ENCODE measurements at places on chromosomes 2 and 18. TPM values are rescaled to one million over a fixed set of nuclear protein-coding genes. Genes with fewer than 3 reads are reported as not detected.

GRCh38 chr18:31685097-31686082 is 1.0 kb upstream of the B4GALT6 start:
- DNase-seq = peak; percentile 51

GRCh38 chr2:85702172-85702571 is 8.0 kb downstream of the GNLY start:
- no peak for DNase-seq

- DNase-seq = no peak
These were observed 353.2 kb upstream of the CWC22 start for GRCh38 chr2:180360283-180360618.

DNA sequence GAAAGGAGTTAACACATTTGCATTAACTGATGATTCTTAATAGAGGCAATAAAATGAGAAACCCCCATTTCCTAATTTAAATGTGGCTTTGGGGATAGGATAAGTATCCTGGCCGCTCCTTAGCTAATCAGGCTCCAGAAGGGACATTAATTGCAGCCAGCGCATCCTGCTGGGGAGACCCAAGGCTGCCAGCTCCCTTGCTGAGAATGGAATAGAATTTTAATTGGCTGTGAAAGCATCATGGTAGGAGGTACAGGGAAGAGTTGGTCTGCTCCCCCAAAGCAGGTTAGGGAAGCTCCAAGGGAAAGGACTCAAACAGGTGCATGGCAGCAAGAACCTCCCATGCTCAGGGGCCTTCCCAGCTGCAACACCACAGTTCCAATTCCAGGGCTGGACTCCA is 71.4 kb downstream of the MARCHF4 start:
- DNase-seq = no peak

GRCh38 chr2:127137741-127138140 is 30.8 kb upstream of the BIN1 start:
- DNase-seq = no peak

DNA sequence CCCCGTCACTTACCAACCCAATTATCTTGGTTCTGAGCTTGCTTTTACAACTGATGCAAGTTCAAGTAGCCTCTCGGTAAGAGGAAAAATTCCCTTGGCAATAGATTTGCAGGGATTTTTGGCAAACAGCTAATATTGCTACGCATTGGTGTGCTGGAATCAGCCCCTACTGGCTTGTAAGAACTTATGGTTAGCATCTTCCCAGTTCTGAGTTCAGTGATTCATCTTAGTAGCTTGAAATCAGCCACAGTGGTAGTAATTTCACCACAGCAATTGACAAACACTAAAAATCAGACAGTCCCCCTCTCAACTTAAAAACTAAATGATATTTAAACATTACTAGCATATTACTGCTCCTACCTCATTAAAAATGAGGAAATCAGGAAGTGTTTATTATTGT is 5.9 kb upstream of the RAX start:
- DNase-seq = no peak

DNA sequence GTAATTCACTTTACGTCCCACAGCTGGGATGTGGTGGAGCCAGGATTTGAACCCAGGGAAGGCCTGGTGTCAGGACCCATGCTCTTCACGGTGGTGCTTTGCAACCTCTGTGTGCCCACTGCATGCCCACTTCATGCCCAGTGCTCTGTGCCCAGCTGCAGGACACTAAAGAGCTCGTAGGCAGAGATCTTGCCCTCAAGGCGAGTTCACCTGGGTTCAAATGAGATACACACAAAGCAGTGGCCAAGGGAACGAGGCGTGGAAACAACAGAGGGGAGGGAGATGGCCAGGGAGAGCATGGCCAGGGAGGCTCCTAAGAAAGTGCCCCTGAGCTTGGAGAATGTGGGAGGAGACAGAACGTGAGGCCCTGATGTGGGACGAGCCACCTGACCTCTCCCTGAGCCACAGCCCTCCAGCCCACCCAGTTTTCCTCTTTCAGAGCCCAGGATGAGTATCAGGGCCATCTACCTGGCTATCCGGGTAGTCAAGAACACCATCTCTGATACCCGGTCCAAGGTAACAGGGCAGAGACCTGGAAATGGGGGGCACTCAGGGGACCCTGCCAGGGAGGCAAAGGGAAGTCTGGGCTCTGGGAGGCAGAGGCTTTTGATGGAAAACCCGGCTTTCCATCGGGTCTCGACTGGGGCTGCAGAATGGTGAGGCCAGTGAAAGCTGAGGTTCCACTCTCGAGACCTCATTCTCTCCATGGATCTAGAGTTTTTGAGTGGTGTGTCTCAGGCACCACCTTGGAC is 20.4 kb downstream of the MROH2A start:
- no peak for DNase-seq

GRCh38 chr18:75915941-75916623 is 488.6 kb upstream of the SMIM21 start:
- no peak for DNase-seq

- DNase-seq = no peak
These were observed 239.8 kb downstream of the METTL4 start for GRCh38 chr18:2331491-2331890.

- DNase-seq = no peak
These were observed 175.3 kb downstream of the ZNF385B start for GRCh38 chr2:179686069-179686468.

DNA sequence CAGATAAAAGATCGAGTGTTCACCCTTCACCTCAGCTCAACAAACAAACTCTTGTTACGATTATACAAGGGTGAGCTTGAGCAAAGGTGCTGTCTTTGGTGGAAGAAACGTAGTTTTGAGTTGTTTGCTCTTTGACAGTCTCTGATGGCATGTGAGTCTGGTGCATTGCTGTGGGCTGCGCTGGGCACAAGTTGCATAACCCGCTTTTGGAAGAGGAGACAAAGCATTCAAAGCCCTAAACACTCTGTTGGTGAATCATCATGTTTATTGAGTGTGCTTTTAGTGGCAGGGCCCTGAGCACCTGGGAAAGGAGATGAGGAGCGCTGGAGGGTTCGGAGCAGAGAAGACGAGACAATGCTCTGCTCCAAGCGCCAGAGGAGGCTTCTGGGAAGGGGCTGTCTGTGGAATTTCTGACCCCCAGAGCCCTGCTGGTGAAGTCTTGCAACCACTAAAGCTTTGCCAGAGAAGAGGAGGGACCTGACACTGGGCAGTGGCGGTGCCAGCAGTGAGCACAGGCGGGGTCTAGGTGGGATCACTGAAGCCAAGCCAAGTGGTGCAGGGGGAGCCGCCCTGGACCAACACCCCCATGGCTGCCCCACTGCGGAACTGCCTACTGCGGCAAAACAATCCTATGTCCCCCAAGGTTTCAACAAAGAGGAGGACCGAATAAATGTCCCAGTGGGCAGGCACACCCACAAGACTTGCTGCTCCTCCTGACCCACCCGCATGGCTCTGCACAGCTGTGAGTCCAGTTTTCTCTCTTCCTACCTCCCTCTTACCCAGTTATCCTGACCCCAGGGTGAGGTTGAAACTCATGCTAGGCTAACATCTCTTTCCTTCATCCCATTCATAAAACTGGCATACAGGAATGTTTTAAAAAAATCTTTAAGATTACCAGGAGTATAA is 64.0 kb downstream of the TNFRSF11A start:
- DNase-seq = no peak

GRCh38 chr2:143162123-143162837 is 33.1 kb downstream of the ARHGAP15 start:
- no peak for DNase-seq

DNA sequence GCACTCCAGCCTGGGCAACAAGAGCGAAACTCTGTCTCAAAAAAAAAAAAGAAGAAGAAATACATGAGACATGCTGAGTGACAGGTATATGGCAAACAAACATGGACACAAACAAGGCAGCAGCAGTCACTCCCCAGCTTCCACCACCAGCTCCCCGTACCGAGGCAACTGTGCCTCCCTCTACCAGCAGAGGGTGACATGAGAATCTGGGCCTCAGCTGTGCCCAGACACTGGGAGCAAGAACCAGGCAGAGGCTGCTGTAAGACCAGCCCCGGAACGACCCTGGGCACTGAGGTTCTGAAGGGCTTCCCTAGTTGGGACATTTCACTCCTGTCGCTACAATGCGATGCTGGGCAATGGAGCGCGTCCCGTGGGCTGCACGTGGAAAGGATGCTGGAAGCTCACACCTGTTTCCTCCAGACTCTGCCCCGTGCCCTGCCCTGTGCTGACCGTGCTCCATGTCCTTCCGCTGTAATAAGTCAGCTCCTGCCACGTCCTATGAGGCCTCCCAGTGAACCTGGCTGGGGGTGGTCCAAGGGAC is 37.1 kb downstream of the BOK start:
- DNase-seq = no peak

- no peak for DNase-seq
These were observed 173.5 kb downstream of the UBE2E3 start for GRCh38 chr2:181153886-181154285.

GRCh38 chr2:48515513-48515985 is 14.4 kb upstream of the STON1 start:
- no peak for DNase-seq

- peak; percentile 54 for DNase-seq
These were observed 16.4 kb upstream of the ARMC9 start for GRCh38 chr2:231181860-231182512.

DNA sequence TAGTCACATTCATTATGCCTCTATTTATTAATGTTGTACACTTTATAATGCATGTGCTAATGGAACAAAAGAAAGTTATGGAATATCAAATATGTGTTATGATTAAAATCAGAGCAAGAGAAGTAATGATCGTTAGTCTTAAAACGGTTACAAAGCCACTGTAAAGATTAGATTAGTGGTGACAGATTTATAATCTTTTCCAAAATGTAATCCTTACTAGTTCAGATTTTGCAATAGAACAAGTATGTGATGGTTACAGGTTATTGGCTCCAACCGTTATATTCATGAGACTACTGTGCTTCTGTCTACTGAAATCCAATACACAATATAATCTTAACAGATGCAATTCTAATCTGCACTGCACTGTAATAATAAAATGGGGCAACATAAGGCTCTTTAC is 180.6 kb downstream of the ZNF521 start:
- DNase-seq = no peak

- DNase-seq = no peak
These were observed 26.6 kb upstream of the ACVR1 start for GRCh38 chr2:157902692-157903091.

DNA sequence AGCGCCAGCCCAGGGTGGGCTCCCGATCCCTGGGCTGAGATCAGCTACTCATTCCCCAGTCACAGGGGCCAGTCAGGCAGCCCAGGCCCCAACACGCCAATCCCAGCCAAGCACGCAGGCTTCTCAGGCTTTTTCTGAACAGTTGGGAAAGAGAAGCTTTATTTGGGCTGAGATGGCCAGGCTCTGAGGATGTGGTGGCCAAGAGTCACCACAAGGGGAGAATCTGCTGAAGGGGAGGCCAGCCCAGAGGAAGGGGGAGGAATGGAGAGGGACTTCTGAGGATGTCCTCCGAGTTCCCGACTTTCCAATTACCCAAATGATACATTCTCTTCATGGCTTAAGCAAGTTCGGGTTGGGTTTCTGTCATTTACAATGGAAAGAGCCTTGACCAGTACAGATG is 2.8 kb upstream of the DIPK1C start:
- DNase-seq = no peak

DNA sequence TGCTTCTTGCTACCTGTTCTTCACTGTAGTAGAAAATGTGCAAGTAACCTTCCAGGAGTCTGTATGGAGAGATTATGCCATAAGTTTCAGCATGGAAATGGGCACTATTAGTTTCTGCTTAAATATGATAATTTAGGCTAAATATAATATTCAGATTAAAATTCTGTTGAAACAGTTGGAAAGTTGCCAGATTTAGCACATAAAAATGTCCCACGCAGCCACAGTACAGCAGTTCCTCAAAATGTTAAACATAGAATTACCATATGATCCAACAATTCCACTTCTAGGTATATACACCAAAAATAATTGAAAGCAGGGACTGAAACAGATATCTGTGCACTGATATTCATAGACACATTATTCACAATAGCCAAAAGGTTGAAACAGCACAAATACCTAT is 121.2 kb downstream of the NRP2 start:
- DNase-seq = no peak

GRCh38 chr2:157790780-157791179 is 85.3 kb downstream of the ACVR1 start:
- DNase-seq = no peak

DNA sequence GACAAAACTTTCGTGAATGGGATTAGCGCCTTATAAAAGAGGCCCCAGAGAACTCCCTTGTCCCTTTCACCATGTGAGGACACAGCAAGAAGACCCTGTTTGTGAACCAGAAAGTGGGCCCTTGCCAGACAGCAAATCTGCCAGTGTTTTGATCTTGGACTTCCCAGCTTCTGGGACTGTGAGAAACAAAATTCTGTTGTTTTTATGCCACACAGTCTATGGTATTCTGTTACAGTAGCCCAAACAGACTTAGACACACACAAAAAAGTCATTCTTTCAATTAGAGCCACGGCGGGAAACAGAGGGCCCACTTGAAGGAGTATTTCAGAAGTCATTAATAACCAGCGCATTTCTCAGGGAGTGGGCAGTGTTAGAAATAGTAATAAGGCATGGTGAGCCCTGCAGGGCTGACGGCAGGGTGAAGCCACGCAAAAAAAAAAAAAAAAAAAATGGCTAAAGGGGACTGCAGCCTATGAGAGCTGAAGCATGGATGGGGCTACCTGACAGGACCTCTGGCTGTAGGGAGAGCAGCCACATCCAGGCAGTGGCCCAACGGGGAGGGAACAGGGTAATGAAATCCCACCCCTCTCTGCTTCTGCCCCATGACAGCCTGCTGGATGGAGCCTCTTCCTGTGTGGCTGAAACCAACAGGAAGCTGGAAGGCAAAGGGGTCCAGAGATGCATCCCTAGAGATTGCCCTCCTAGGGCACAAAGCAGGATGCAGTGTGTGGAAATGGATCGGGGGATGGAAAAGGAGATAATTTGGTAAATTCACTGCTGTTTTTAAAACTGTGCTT is 189.3 kb downstream of the KCNS3 start:
- no peak for DNase-seq

- DNase-seq = no peak
These were observed 112.4 kb upstream of the TRIB2 start for GRCh38 chr2:12604341-12604740.

DNA sequence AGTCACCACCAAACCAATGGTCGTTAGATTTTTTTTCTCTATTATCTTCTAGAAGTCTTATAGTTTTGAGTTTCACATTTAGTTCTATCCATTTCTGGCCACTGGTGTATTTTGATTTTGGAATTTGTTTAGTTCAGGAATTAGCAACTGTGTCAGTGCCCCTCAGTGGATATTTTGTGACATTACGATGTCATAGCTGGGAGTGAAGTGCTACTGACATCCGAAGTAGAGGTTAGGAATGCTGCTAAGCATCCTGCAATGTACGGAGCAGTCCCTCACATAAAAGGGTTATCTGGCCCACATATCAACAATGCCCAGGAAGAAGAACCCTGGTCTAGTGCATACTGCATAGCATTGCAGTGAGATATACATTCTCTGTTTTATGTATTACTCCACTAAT is 157.4 kb upstream of the RGPD4 start:
- no peak for DNase-seq

Gene YPEL5
- 75.6 TPM for total RNA-seq

Gene DRC1
- total RNA-seq = 0.18 TPM

Gene CNTNAP5
- total RNA-seq = not detected

Gene FN1
- total RNA-seq = 3,105 TPM

Gene IL37
- total RNA-seq = not detected

Gene STARD6
- 0.33 TPM for total RNA-seq

Gene ABCB11
- 0.74 TPM for total RNA-seq

Gene FRZB
- total RNA-seq = not detected

Gene CYS1
- 0.04 TPM for total RNA-seq

Gene EFHD1
- not detected for total RNA-seq

Gene IL36G
- total RNA-seq = not detected

Gene KCNJ13
- not detected for total RNA-seq

Gene RAB31
- total RNA-seq = 30.8 TPM
